ENCODE measurements at places on chromosomes 4 and X.

GRCh38 chr4:45317276-45317675, 590.9 kb upstream of the GNPDA2 start:
- no peaks in the 10 kb centered on the region for H3K36me3 ChIP-seq
- H3K4me3 ChIP-seq: no peak overlapping the region
- DNase-seq: no peak
- no peak overlapping the region for H3K27ac ChIP-seq
- no peaks in the 10 kb centered on the region for H3K4me1 ChIP-seq
- no peaks in the 10 kb centered on the region for H3K27me3 ChIP-seq

- H3K27me3 ChIP-seq: peaks cover 5% of the 10 kb centered on the region
- H3K4me1 ChIP-seq: no peaks in the 10 kb centered on the region
- H3K27ac ChIP-seq: no peak overlapping the region
- DNase-seq: no peak
These were observed 19.4 kb downstream of the GABRA2 start for GRCh38 chr4:46370531-46370930.

GRCh38 chrX:23887451-23887850, 20.3 kb downstream of the APOO start:
- H3K4me1 ChIP-seq: peaks cover 52% of the 10 kb centered on the region
- H3K27me3 ChIP-seq: peaks cover 2% of the 10 kb centered on the region
- H3K36me3 ChIP-seq: peaks cover 61% of the 10 kb centered on the region

GRCh38 chrX:136765821-136766356, 14.8 kb downstream of the ARHGEF6 start:
- H3K4me1 ChIP-seq: no peaks in the 10 kb centered on the region
- H3K36me3 ChIP-seq: no peaks in the 10 kb centered on the region
- peak overlapping the region; percentile 73 for H3K4me3 ChIP-seq
- no peak for DNase-seq

GRCh38 chr4:52059372-52059771, 8.3 kb downstream of the SPATA18 start:
- no peak overlapping the region for H3K27ac ChIP-seq
- H3K36me3 ChIP-seq: no peaks in the 10 kb centered on the region
- H3K4me3 ChIP-seq: no peak overlapping the region

DNA sequence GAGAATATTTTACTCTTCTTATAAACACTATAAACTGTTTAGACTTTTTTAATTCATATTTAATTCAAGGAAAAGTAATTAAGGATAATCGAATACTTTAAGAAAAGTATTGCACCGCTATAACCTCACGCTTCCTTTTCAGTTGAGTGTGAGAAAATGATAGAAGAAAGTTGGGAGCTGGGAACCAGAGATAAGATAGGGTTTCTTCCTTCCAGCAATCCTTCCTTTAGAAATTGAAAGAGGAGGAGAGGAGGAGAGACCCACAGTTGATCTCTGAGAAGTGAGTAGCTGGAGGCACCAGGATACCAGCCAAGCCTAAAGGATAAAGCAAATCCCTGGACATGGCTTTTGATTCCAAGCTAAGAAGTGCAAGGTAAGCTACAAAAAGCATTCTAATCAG, 242.3 kb upstream of the NOCT start:
- H3K27ac ChIP-seq: no peak overlapping the region
- H3K4me1 ChIP-seq: peaks cover 24% of the 10 kb centered on the region
- no peak for DNase-seq
- no peaks in the 10 kb centered on the region for H3K27me3 ChIP-seq
- H3K4me3 ChIP-seq: no peak overlapping the region

GRCh38 chr4:64305565-64306254, 103.5 kb downstream of the TECRL start:
- DNase-seq: no peak
- no peaks in the 10 kb centered on the region for H3K36me3 ChIP-seq
- no peaks in the 10 kb centered on the region for H3K4me1 ChIP-seq
- H3K27ac ChIP-seq: no peak overlapping the region
- no peaks in the 10 kb centered on the region for H3K27me3 ChIP-seq
- H3K4me3 ChIP-seq: no peak overlapping the region

- DNase-seq: no peak
- H3K27me3 ChIP-seq: no peaks in the 10 kb centered on the region
- H3K4me3 ChIP-seq: no peak overlapping the region
- H3K4me1 ChIP-seq: peaks cover 8% of the 10 kb centered on the region
- no peak overlapping the region for H3K27ac ChIP-seq
These were observed 119.4 kb downstream of the FANCB start for GRCh38 chrX:14753441-14753840.

DNA sequence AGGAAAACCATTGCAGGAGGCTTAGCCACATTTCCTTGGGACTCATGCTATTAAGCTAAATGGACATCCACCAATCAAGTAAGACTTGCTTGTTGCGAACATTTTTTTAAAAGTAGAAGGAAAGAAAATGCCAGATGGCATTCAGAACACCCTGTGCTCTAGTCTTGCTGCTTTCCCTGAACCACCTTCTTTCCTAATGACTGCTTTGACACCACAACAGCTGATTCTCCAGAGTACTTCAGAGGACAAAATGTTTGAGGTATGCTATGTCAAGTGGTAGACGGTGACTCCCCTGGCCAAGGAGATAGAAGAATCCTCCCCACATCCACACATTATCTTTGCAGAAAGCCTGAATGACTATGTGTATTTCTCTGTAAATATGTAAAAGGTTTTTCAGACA, 65.4 kb downstream of the ANK2 start:
- peaks cover 78% of the 10 kb centered on the region for H3K4me1 ChIP-seq
- no peaks in the 10 kb centered on the region for H3K27me3 ChIP-seq
- no peak for DNase-seq
- no peak overlapping the region for H3K27ac ChIP-seq

GRCh38 chr4:151489462-151490203, 80.7 kb downstream of the FHIP1A start:
- no peak overlapping the region for H3K27ac ChIP-seq
- H3K36me3 ChIP-seq: peaks cover 76% of the 10 kb centered on the region
- DNase-seq: no peak
- no peaks in the 10 kb centered on the region for H3K4me1 ChIP-seq

DNA sequence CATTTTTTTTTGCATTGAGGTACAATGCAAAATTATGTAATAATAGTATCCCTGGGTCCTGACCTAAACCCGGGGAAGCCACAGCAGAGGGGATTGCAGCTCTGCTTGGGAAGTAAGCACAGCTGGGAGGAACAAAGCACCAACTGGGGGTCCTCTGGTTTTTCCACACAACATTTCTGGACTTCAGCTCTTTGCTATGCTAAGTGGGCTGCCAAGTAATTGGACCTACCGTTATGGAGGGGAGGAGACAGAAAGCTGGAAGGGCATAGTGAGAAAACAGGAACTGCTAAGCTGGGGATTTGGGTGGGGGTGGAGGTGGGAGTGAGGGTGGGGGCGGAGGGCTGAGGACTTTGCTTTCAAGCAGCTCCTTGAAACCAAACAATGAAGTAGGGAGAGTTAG, 183.3 kb downstream of the ZIC3 start:
- H3K27me3 ChIP-seq: peaks cover 2% of the 10 kb centered on the region
- no peaks in the 10 kb centered on the region for H3K36me3 ChIP-seq
- H3K4me1 ChIP-seq: peaks cover 60% of the 10 kb centered on the region
- no peak overlapping the region for H3K4me3 ChIP-seq
- no peak overlapping the region for H3K27ac ChIP-seq

GRCh38 chr4:86108137-86108536, 251.7 kb downstream of the MAPK10 start:
- no peak overlapping the region for H3K27ac ChIP-seq
- DNase-seq: no peak
- no peak overlapping the region for H3K4me3 ChIP-seq
- H3K27me3 ChIP-seq: no peaks in the 10 kb centered on the region
- peaks cover 4% of the 10 kb centered on the region for H3K4me1 ChIP-seq
- H3K36me3 ChIP-seq: peaks cover 20% of the 10 kb centered on the region

GRCh38 chr4:12071316-12071715, 642.6 kb upstream of the HS3ST1 start:
- no peak overlapping the region for H3K4me3 ChIP-seq
- H3K27ac ChIP-seq: no peak overlapping the region
- DNase-seq: no peak
- no peaks in the 10 kb centered on the region for H3K36me3 ChIP-seq
- H3K4me1 ChIP-seq: no peaks in the 10 kb centered on the region

GRCh38 chr4:3445111-3445820, 3.5 kb downstream of the HGFAC start:
- no peak overlapping the region for H3K4me3 ChIP-seq
- H3K27ac ChIP-seq: no peak overlapping the region
- H3K36me3 ChIP-seq: no peaks in the 10 kb centered on the region
- DNase-seq: no peak

DNA sequence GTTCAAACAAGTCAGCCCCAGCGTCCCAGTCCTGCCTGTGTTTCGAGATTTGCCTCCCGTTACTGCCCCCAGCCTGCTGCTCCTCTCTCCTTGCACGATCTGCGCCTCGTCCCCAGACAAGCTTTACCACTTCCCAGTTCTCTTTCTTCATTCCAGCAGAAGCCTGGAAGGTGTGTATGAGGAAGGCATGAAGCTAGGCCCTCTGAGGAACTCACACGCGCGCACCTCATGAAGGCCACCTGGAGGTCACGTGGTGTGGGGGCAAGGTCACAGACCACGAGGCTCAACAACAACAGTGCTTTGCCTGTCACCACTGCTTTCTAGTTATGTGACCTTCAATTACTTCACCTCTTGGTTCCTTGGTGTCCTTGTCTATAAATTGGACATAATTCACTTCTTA, 181.0 kb downstream of the PALLD start:
- H3K27ac ChIP-seq: peak overlapping the region; percentile 86
- DNase-seq: no peak
- H3K27me3 ChIP-seq: no peaks in the 10 kb centered on the region
- H3K4me3 ChIP-seq: no peak overlapping the region
- H3K36me3 ChIP-seq: peaks cover 46% of the 10 kb centered on the region
- H3K4me1 ChIP-seq: peaks cover 27% of the 10 kb centered on the region

DNA sequence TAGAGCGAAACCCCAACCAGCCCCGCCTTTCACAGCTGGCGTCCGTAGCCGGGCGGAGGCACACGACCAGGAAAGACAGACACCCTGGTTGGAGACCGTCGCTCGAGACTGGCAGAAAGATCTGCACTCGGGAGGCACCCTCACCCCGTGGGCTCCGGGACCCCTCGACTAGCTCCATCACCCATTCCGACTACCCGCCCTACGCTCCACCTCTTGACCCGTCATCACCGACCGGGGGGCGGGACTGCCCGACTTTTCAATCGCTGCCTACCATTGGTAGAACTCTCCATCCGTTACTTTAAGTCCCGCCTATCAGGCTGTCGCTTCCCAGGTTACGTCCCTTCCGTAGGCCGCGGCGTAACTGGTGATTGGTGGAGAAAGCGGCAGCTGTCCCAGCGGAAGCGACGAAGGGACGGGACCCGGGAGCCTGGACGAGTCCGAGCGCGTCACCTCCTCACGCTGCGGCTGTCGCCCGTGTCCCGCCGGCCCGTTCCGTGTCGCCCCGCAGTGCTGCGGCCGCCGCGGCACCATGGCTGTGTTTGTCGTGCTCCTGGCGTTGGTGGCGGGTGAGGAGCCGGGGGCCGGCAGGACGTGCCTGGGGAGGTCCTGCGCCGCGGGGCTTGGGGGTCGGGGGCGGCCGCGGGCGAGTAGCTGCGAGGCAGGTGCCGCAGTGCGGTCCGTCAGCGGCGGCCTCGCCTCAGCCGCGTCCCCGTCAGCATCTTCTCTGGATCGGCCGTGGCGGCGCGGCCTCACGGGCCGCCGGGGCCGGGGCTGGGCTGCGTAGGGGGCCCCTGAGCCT, at the start of gene ATP6AP2:
TSS of gene ATP6AP2 (plus strand) at position 434 of the 799 bp plus-strand sequence. CDS start at position 530, 96 bp downstream.
- no peaks in the 10 kb centered on the region for H3K36me3 ChIP-seq
- H3K27me3 ChIP-seq: peaks cover 10% of the 10 kb centered on the region
- H3K4me3 ChIP-seq: peak within 1 kb of the TSS; percentile 88

GRCh38 chrX:133185938-133186337, 32.2 kb downstream of the TFDP3 start:
- H3K27me3 ChIP-seq: peaks cover 9% of the 10 kb centered on the region
- no peaks in the 10 kb centered on the region for H3K36me3 ChIP-seq
- H3K4me3 ChIP-seq: no peak overlapping the region
- no peak for DNase-seq
- no peak overlapping the region for H3K27ac ChIP-seq
- peaks cover 10% of the 10 kb centered on the region for H3K4me1 ChIP-seq

- peaks cover 64% of the 10 kb centered on the region for H3K36me3 ChIP-seq
- H3K27ac ChIP-seq: no peak overlapping the region
- H3K4me3 ChIP-seq: no peak overlapping the region
- peaks cover 7% of the 10 kb centered on the region for H3K4me1 ChIP-seq
- peaks cover 3% of the 10 kb centered on the region for H3K27me3 ChIP-seq
These were observed 20.7 kb downstream of the QDPR start for GRCh38 chr4:17491196-17491595.

DNA sequence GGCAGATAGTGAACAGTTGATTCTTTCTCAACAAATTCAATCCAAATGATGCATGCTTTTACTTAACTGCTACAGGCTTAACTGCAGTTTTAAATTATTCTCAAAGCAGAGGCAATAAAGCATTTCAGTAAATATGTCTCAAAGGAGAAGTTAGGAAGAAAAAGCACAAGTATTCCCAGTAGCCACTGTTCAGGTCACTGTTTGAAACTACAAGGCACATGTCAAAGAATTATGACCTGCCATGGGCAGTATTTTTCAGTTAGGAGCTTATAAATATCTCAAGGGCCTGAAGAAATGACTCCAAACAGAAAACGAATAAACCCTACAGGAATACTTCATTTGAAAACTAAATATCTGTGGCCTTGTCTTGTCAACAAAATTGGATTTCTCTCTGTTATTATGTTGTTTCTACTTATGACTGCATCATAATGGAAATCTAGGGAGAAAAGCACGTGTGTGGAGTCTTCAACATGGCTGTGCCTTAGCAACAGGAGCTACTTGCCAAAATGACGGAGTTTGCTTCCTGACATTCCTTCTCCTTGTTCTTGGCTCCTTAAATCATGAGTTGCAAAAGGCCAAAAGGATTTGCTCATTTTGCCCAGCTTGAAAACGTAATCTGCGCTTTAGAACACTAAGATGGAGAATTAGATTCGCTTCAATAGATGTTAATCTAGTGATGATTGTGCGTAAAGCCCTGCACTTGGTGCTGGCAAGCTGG, 67.6 kb upstream of the GPR101 start:
- no peaks in the 10 kb centered on the region for H3K36me3 ChIP-seq
- no peak for DNase-seq
- H3K4me1 ChIP-seq: peaks cover 25% of the 10 kb centered on the region
- H3K4me3 ChIP-seq: no peak overlapping the region

- H3K27me3 ChIP-seq: no peaks in the 10 kb centered on the region
- H3K4me3 ChIP-seq: no peak overlapping the region
- no peak overlapping the region for H3K27ac ChIP-seq
- H3K4me1 ChIP-seq: no peaks in the 10 kb centered on the region
These were observed 90.5 kb downstream of the ELOVL6 start for GRCh38 chr4:110107866-110108265.

GRCh38 chr4:138911909-138912703, 103.5 kb upstream of the NOCT start:
- no peaks in the 10 kb centered on the region for H3K36me3 ChIP-seq
- no peak overlapping the region for H3K4me3 ChIP-seq
- H3K27ac ChIP-seq: peak overlapping the region; percentile 53
- H3K4me1 ChIP-seq: peaks cover 53% of the 10 kb centered on the region

GRCh38 chrX:130117166-130117565, 6.9 kb upstream of the ELF4 start:
- H3K36me3 ChIP-seq: no peaks in the 10 kb centered on the region
- no peak overlapping the region for H3K27ac ChIP-seq
- no peak overlapping the region for H3K4me3 ChIP-seq
- no peak for DNase-seq

All from nephron progenitor cell (in vitro differentiated cells).